Activated T-helper 1 cell treated with anti-CD3 and anti-CD28 coated beads, Interleukin-2, amount 50 U/mL, for 16 hours (primary cell): ENCODE measurements at places on chromosomes 11 and 22.

DNA sequence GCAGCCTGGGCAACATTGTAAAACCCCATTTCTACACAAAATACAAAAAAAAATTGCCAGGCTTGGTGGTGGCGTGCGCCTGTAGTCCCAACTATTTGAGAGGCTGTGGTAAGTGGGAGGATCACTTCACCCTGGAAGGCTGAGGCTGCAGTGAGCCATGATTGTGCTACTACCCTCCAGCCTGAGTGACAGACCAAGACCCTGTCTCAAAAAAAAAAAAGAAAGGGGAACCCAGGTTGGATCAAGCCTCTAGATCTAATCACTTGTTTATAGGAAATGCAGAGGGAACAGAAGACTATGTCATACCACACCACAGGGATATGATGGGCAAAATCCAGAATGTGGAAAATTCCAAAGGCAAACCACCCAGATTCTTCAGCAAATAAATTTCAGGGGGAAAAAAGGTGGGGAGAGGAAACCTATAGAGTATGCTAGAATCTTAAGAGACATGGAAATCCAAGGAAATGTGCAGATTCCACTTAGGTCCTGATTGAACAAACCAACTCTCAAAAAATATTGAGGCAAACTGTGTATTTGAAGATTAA is 16.5 kb upstream of the MALAT1 start:
- DNase-seq = no peak

DNA sequence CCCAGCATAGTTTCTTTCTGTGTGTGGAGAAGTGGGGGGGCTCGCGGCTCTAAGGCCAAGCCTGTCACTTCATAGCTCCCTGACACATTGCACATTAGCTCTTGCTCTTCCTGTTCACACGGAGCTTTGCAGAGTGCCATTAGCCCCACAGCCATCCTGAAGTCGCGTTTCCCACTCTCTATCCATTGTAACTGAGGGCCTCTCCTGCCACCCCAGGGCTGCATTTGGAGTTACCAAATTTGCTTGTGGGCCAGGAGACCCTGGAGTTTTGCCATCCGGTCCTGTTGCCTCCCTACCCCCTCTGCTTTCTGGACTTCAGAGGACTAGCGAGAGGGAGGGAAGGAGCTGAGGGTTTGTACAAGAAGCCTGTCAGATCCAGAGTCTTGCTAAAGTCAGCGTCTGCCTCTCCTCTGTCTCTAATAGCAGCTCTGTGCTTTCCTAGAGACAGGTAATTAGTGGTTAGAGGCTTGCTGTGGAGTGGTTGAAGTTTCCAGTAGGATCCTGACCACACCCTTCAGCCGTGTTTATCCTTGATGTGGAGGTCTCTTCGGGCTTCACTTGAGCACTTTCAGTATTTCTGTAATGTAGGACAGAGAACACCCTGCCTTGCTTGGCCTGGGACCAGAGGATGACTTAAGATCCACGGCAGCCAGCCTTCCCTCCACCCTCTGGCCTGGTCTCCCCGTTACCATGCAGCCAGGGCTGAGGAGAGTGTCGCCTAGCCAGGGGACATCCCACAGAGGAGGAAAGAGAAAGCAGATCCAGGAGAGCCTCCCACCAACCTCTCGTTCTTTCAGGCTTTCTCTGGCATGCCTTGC is 14.1 kb downstream of the DCPS start:
- no peak for DNase-seq

GRCh38 chr11:72354356-72355115 is 79.8 kb downstream of the CLPB start:
- no peak for DNase-seq

DNA sequence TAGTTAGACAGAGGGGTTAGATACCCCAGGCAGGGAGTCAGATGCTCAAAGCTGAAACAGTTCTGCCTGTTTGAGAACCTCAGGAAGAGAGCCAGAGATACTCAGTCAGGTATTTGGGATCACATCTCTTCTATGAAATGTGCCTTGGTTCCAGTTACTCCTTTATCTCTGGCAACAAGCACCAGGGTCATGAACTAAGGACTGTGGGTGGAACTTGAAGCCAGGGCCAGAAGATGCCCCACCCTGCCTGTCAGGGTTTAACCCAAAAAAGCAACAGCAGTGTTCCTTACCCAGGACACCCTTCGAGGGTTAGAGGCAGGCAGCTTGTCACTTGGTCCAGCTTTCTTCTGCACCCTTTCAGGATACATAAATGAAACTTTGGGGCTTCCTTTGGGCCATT is 15.0 kb upstream of the WT1 start:
- no peak for DNase-seq
